ENCODE measurements at places on chromosomes 16 and 17.
A peak's percentile ranks its signal among the peaks of the same experiment; 100 is the strongest.

- no peak for DNase-seq
These were observed 7.5 kb upstream of the KCNJ12 start for GRCh38 chr17:21368545-21369246.

DNA sequence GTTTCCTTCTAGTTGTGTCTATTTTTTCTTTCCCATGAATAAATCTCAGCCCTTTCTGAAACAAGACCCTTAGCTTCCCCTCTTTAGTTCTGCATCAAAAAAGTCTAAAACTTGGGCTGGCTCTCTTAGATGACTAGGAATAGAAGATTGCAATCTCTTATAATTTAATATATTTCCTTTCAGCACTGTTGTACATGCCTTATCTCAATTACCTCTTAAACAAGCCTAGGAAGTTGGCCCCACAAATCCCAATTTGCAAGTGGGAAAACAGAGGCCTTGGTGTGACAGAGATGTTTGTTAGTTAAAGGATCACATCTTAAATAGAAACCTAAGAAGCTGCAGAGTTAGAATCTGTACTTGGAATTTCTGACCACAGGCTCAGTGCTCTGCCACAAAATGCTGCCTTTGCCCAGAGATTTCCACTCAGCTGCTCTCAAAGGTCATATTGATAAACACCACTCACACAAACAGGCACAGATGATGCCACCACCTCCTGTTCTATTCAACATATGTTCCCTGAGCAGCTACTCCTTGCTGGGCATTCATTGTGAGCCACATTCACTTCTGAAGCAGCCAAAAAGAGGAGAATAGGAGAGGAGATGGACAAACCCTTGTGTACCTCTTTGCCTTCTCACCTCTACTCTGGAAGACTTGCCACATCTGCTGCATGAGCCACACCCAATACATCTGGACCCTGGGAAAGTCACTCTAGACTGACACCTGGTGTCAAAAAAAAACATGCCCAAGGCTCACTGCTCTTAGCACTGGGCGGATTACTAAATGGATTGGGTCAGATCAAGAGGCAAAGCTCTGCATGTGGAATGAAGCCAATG is 5.5 kb downstream of the CCDC182 start:
- peak; percentile 30 for DNase-seq

- DNase-seq = no peak
These were observed 7.0 kb upstream of the METTL22 start for GRCh38 chr16:8614435-8615029.

DNA sequence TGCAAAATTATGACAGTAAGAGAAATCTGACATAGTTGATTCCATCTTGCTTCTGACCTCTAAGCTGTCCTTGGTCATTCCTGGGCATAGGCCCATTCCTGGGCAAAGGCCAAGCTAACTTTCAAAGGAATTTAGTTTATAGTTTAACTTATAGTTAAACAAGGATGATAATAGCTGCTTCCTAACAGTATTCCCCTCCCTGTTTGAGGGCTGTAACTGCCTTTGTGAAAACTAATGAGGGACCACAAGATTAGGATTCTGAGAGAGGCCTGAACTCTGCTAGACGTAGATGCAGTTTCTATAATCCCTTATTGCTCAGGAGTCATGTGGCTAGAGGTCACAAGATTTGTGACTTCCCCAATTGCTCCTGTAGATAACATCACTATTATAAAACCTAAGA is 80.2 kb upstream of the ASIC2 start:
- no peak for DNase-seq

GRCh38 chr16:56974549-56975300 is 13.0 kb downstream of the CETP start:
- DNase-seq = no peak

- DNase-seq = no peak
These were observed 24.5 kb downstream of the APPBP2 start for GRCh38 chr17:60501589-60501988.

- DNase-seq = no peak
These were observed 28.9 kb upstream of the RBFOX1 start for GRCh38 chr16:7303660-7304200.

DNA sequence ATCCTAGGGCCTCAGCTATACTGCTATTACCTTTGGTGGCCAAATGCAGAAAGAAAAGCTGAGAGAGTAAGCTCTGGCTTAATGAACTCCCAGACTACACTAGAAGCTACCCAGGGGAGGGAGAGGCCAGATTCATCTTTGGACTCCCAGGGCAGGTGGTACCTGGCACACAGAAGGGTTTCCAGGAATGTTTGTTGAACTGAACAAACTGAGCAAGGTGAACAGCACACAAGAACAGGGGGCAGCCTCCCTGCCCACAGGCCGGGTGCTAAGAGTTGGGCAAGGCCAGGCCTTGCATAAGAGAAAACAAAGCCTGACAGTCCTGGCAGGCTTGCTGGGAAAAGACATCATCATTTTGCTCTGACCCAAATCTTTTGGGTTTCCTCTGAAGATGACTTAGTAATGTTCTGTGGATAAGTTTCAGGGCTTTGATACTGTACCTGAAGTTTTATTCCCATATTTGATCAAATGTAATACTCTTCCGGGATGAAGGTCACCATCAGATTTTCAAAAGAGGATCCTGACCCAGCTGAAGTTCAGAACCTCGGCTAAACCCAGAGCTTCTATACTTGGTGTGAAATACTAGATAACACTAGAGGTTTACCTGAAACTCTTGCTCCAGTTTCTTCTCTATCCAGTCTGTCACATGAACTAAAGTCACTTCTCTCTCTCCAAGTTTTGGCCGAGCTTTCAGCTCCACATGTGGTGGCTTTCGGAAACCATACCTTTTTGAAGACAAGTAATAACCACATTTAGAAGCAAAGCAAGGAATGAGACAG is 20.5 kb upstream of the ERN1 start:
- no peak for DNase-seq

GRCh38 chr16:85380905-85381737 is 232.0 kb upstream of the GSE1 start:
- no peak for DNase-seq

DNA sequence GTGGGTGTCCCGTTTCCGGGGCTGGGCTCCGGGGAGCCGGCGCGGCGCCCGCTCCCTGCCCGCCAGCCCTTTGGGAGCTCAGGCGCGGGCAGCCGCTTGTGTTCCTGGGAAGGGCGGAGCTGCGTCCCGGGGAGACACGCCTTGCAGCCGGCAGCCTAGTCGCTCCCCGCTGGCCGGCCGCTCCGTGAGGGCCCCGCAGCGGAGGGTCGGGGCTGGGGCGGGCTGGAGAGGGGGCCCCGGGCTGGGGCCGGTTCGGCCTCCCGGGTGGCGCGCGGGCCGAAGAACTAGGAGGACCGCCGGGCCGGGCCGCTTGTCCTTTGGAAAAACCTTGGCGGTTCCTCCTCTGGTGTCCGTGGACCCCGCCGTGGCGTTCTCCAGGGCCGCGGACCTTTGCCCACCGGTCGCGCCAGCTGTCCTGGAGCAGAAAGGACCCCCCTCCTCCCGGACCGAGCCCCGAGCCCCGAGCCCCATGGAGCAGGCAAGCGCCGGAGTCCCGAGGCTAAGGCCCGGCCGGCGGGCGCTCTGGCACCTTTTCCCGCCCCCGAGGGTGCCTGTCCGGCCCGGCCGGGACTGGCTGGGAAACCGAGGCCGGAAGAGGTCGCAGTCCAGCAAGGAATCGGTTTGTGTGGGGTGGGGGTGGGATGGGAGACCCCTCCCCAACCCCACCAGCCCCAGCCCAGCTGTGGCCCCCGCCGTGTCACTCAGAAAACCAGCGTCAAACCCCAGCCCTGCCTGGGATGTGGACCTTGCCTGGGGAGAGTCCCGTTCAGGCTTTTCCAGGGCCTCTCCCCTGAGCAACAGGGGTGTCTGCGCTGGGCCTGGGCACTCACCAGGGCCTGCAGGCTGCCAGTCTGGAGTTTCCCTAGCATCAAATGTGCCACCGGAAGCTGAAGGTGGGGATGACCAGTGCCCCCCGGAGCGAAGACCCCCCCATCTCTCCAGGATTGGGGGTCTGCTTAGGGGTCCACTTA is 6.8 kb upstream of the TBC1D3B start:
- DNase-seq = no peak

- no peak for DNase-seq
These were observed 114.2 kb upstream of the IRX5 start for GRCh38 chr16:54816471-54816870.

- no peak for DNase-seq
These were observed 10.2 kb downstream of the MYO19 start for GRCh38 chr17:36524428-36524876.

DNA sequence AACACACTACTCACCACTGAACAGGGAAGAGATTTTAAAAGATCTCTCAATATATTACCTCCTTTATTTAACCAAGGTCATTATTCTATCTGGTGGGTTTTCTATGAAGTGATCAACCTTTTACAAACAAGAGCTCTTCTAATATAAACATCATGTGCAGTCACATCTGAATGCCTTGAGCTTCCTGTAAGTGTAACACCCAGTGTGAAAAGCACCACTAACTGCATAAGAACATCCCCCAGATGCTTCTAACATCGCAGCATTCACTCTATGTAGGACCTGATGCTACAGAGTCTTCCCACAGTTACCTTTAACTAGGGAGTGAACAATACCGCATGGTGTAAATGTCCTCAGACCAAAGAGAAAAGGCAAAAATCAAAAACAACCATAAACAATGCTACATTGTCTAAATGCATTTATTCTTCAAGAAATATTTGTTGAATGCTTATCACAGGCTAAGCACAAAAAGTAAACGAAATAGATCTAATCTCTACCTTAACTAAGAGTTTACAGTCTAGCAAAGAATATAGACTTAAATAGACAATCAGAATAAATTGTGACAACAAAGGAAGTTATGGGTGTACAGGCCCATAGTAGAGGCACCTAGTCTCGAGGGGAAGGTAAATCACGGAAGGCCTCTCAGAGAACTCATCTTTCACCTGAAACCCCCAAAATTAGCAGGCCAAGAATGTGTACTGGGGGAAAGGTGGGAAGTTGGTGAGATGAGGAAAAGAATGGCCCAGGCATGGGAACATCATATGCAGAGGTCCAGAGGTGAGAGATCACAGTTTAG is 16.2 kb downstream of the SKAP1 start:
- DNase-seq = peak; percentile 34

DNA sequence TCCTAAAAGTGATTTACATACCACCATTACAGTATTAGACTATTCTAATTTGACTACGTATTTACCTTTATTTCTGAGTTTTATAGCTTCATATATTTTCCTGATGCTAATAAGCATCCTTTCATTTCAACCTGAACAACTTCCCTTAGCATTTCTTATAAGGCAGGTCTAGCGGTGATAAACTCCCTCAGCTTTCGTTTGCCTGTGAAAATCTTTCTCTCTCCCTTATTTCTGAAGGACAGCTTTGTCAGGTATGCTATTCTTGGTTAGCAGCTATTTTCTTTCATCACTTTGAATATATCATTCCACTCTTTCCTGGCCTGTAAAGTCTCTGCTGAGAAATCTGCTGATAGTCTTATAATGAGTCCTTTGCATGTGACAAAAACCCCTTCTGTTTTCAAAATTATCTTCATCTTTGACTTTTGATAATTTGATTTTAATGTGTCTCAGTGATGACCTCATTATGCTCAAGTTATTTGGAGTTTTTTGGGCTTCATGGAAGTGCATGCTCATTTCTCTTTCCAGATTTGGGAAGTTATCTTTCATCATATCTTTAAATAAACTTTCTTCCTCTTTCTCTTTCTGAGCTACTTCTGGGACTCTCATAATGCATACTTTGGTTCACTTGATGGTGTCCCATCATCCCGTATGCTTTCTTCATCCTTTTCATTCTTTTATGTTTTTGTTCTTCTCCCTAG is 285.4 kb upstream of the PMFBP1 start:
- DNase-seq = no peak

All from CD4-positive, alpha-beta T cell treated with Interleukin-10 for 1 hour (primary cell).